ENCODE measurements at places on chromosomes 1 and 21.

- no peak for DNase-seq
Measured at GRCh38 chr1:229058111-229058561, 212.8 kb upstream of the RAB4A start.

DNA sequence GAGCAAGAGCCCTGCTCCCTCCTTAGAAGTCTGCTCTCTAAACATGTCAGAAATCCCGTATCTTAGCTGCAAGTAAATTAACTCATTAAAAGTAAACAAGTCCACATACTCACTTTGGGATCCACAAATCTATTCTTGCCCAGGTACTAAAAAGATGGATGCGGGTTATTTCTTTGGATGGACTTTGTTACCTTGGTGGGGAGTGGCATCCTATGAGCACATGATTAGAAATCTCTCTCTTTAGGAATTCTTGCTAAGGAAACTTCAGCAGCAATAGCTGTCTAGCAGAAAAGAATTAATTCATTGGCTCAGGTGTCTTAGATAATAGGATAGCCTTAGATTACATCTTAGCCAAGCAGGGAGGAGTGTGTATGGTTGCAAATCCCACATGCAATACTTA, 25.2 kb downstream of the NRDC start:
- no peak for DNase-seq

DNA sequence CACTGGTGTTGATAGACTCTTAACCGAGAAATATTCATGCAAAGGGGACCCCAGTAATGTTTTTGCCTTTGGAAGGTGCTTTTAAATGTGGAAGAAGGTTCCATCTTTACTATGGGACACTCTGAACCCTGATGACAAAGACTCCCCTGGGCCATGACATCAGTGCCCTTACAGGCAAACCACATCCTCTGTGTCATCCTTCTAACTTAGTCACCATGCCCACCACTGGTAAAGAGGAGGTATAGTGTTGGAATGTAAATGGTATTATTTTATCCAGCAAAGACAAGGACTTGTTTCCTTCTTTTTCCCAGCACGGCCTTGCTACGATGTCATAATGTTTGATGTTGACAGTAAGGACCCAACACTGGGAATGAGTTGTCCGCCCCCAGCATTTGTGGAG, 12.6 kb downstream of the METTL13 start:
- DNase-seq = no peak

DNA sequence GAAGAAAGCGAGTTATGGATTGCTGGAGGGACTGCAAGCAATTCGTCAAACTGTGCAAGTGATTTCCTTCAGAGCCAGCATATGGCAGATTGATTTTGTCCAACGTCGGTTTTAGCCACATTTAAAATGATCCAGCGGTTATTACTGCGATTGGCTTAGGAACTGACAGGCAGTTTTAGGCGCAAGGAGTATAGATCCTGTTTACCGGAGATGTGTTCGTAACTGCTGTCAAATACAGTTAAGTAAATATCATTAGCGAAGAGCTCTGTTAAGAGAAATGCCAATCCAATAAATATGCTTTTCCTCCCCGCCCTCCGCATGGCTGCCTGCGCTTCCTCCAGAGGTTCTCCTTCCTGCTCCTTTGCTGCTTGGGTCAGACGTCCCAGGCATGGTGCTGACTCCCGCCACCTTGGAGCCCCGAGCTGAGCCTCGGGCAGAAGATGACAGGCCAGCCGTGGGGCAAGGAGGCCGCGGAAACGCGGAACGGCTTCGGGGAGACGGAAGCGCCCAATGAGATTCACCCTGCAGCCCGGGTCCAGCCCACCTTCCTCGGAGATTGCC, 9.4 kb upstream of the BARHL2 start:
- DNase-seq = no peak

All from NCI-H187 treated with DMSO at 0.1 percent for 48 hours (cell line).